ENCODE measurements at places on chromosomes 16 and 17.

DNA sequence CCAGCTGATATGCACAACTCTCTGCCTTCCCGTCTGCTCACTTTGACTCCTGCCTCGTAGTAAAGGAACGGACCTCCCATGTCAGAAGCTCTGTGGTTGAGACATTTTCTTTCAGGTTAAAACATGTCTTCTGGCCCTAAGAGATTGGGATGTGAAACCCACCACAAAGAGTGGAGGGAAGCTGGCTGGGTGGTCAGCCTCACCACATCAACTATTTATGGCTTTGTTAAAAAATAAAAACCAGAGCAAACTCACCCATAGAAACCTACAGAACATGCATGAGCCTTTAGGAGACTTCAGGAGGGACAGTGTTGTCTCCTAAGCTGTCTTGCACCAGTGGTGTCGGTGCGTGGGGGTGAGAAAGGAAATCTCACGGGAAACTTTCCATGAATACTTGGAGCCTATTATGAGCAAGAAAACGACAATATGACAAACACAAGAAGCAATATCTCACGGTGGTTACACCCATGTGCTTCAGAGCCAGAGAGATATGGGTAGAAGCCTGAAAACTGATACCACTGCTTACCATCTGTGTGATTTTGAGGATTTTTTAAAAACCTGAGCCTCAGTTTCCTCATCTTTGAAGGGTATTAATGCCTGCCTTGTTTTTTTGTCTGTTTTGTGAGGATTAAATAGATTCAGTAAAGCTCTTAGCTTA, 61.7 kb upstream of the XYLT1 start:
- DNase-seq: no peak

- DNase-seq: no peak
These were observed 11.7 kb downstream of the SOCS3 start for GRCh38 chr17:78348055-78348770.

GRCh38 chr17:9232591-9233270, 211.4 kb downstream of the NTN1 start:
- no peak for DNase-seq

- DNase-seq: no peak
These were observed 43.3 kb upstream of the ATP2A3 start for GRCh38 chr17:4007346-4008081.

- no peak for DNase-seq
These were observed 4.2 kb downstream of the CCDC200 start for GRCh38 chr17:43224146-43224705.

- DNase-seq: no peak
These were observed 28.8 kb downstream of the NGFR start for GRCh38 chr17:49523706-49524472.

DNA sequence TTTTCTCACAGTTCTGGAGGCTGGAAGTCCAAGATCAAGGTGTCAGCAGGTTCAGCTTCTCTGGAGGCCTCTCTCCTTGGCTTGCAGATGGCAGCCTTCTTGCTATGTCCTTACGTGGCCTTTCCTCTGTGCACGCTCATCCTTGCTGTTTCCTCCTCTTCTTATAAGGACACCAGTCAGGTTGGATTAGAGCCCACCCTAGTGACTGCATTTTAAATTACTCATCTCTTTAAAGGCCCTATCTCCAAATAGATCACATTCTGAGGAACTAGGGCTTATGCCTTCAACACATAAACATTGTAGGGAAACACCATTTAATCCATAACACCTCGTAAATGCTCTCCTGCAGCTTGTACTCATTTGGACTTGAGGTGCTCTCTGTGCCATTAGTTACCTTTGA, 36.3 kb downstream of the DHRS7C start:
- no peak for DNase-seq

- no peak for DNase-seq
These were observed 1.7 kb downstream of the SLFN5 start for GRCh38 chr17:35244341-35245195.

DNA sequence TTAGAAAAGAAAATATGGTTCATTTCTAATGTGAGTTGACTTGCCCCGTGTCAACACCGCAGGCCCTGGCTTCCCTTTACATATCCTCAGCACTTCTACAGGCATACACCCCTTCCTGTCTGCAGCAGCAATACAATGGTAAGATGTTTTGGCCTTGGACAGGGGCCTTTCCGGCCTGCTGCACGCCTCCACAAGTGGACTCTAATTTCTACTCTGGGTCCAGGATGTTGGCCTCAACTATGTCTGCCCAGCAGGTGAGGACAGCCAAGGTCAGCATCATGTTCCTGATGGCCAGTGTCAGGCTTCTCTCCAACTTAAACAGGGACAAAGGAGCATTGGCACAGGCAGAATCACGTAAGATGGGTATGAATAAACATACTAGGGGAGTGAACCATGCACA, 11.0 kb downstream of the C17orf67 start:
- no peak for DNase-seq

- DNase-seq: no peak
These were observed 7.1 kb upstream of the ABCC12 start for GRCh38 chr16:48162839-48163410.

DNA sequence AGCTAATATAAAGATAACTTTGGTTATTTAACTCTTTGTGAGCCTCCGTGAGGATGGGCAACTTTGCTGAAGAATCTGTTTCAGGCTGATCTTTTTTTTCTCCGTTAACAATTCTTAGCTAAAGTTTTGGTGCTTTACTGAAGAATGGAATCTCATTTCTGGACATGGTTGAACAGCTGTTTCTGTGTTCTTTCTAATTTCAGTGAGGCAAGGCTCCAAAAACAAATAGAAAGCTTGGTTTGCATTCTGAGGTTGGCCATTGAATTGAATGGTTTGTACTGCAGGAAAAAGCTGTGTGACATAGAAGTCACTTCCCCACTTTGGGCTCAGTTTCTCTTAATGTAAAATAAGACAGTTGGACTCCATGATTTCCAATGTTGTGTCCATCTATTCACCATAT, 22.3 kb upstream of the HLF start:
- DNase-seq: no peak

GRCh38 chr16:67184453-67184994, 761 bp upstream of the MATCAP1 start:
- DNase-seq: peak; percentile 59

GRCh38 chr16:56774016-56774680, 44.2 kb downstream of the NUP93 start:
- DNase-seq: no peak

DNA sequence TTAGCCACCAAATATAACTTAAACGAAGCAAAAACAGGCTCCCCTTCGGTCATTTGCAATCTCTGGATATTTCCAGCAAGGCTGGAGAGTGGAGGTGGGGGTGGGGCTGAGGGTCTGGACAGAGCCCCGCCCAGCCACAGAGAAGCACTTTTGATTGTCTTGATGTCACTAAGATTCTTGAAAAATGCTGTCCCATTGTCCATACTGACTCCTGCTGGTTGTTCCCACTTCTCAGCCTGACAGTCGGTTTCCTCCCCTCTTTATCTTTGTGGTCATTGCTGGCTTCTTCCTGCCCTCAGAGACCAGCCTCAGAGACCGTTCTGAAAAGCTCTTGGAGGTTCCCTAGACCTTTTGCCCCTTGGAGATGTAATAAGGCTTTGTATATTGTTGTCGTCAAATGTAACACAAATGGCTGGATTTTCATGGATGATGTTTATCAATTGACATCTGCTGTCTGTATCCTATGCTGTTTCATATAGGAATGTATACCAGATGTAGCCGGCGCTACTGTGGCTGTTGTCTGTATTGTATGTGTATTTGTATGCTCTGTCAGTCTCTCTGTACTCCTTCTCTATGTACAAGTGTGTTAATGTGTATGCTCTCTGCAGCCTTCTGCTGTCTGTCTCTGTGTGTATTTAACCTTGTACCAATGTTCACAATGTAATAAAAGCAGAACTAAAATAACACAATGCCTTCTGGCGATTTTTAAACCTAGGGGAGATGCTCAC, 94.8 kb upstream of the DNAH9 start:
- DNase-seq: no peak

DNA sequence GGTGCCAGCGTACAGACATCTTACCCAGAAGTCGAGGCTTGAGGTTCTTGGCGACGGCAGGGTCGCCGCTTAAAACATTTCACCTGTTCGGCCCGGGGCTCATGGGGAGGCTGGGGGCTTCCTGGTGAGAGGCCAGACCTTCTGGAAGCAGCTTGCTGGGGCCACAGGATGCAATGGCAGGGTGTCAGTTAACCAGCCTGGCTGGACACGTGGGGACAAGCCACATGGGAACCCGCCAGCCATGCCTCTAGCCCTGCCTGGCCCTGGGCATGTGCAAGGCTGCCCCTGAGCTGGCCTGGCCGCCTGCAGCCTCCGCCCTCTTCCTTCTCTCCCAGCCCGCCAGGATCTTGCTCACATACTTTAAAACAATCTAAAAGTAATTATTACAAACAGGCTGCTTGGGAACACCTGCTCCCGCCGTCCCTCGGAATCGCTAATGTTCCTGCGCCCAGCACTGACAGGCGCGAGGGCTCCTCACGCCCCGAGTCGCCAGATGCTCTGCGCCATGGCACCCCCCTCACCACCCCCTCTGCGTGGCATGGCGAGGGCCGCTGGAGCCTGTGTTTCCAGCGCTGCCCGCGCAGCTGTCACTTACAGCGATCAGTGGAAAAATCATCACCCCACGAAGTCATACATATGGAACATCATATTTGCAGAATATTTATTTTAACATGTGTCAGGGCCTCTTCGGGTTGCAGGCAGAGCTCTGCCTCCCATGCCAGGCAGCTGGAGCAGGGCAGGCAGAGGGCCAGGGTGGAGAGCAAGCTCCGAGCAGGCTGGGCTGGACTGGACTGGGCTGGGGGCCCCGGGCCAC, 188.7 kb upstream of the GSE1 start:
- DNase-seq: no peak

- DNase-seq: no peak
These were observed 11.2 kb downstream of the ZNF771 start for GRCh38 chr16:30418350-30419181.

DNA sequence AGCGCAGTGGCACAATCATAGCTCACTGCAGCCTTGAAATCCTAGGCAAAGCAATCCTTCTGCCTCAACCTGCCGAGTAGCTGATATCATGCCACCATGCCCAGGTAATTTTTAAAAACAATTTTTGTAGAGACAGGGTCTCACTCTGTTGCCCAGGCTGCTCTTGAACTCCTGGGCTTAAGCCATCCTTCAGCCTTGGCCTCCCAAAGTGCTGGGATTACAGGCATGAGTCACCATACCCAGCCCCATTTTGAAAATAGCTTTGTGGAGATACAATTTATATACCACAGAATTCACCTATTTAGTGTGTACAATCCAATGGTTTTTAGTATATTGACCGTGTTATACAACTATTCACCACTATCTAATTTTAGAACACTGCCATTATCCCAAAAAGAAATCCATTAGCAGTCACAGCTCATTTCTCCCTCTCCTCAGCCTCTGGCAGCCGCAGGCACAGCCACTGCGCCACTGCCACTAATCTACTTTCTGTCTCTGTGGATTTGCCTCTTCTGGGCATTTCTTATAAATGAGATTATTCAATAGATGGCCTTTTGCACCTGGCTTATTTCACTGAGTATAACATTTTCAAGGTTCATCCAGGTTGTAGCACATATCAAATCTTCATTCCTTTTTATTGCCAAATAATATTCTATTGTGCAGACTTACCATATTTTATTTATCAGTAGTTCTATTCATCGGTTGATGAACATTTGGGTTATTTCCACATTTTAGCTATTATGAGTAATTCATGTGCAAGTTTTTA, 6.5 kb downstream of the RNF157 start:
- DNase-seq: no peak

- DNase-seq: no peak
These were observed 7.2 kb downstream of the NUBP1 start for GRCh38 chr16:10750793-10751192.

- no peak for DNase-seq
These were observed 109.6 kb upstream of the IRX6 start for GRCh38 chr16:55214412-55214811.

- DNase-seq: no peak
These were observed 32.0 kb downstream of the SPHK1 start for GRCh38 chr17:76416457-76416856.

DNA sequence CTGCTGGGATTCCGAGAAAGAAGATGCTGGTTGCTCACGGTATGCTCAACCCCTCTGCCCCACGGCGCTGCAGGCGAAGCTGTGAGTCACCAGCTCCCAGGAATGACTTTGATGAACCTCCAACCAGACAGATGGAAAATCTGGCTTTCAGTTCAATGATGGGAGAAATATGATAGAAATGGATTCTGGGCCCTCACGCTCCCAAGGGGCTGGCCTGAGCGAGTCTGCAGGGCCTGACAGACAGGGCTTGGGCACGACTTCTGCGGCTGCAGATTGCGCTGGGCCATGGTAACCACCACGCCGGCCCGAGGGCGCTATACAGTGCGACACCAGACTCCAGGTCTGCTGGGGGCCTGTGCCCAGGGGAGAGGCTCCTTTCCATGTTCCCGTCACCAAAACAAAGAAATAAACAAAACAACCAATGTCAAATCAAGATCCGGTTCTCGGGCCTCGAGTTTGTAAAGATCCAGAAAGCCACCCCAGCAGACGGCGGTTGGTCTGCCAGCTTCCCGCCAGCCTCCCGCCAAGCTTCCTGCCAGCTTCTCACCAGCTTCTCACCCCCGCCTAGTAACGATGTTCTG, 11.1 kb upstream of the ABR start:
- no peak for DNase-seq

DNA sequence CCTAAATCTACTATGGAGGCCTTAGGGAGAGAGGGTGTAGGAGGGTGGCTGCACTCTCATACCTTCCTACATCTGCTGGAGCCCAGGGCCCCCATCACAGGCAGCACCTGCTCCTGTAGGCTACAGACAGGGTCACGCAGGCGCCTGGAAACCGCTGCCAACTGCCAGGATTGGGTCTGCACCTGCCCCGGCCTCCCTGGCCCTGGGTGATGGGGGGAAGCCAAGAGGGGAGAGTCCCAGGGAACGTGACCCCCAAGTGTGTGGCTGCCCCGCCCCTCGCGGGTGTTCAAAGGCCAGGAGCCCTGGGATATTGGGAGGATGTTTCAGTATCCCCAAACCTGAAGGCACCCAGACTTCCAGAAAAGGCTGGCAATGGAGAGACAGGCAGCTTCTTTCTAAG, 5.6 kb upstream of the TEX19 start:
- no peak for DNase-seq

DNA sequence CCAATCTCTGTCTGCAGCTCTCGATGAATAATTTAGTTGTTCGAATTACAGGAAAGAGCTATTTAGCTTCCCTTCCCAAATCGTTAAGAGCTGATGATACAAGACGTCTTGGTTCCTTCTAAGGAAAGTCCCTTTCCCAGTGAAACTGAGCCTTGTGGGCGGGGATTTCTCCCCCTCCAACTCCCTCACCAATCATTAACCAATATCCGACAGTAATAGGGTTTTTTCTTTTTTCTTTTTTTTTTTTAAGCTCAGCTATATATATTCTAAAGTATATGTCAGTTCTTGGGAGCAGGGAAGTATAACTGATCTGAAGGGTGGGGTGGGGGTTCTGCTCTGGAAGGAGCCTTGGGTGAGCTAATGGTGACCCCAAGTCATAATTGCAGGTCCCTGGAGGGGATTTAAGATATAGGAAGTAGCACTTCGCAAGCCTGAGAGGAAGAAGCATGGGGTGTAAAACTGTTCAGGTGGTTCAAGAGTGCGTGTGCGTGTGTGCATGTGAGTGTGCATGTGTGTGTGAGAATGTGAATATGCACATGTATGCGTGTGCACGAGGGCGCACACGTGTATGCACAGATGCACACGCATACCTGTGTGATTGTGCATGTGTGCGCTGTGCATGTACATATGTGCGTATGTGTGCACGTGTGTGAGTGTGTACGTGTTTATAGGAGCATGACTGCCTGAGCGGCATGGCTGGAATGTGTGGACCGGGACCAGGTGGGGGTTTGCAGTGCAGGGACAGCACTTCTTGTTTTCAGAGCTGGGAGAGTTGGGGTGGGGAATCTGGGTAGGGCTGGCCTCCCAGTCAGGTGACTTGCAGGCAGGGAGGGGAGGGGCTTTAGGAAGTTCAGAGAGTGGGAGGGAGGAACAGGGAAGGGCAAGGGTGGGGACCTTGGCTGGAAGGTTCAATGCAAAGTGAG, 42.7 kb downstream of the SOCS3 start:
- peak; percentile 28 for DNase-seq
